ENCODE measurements at places on chromosomes 2 and 18.
A peak's percentile ranks its signal among the peaks of the same experiment; 100 is the strongest.

GRCh38 chr18:35466815-35467623 is 30.7 kb downstream of the INO80C start:
- no peak for DNase-seq

- no peak for DNase-seq
Measured at GRCh38 chr2:28610583-28611201, 114.8 kb downstream of the PLB1 start.

- no peak for DNase-seq
Measured at GRCh38 chr2:119523383-119523951, 816 bp downstream of the SCTR start.

DNA sequence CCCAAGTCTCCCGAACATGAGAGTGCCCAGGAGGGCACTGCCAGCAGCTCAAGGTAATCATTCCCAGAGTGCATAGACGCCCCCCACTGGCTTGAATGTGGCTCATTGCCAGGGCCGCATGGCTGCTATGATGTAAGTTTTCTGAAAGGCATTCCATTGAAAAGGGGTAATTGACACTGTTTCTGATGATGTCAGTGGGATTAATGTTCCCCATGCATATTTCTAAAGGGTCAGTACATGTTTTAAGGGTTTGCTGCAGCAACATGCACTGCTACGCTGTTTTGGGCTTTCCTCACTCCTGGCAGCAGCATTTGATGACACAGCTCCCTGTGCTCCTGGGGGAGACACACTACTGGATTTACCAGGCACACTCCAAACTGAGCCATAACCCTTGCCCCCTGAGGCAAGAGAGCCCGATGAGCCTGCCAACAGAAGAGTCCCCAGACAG is 36.7 kb downstream of the KIAA2012 start:
- DNase-seq = peak; percentile 51

DNA sequence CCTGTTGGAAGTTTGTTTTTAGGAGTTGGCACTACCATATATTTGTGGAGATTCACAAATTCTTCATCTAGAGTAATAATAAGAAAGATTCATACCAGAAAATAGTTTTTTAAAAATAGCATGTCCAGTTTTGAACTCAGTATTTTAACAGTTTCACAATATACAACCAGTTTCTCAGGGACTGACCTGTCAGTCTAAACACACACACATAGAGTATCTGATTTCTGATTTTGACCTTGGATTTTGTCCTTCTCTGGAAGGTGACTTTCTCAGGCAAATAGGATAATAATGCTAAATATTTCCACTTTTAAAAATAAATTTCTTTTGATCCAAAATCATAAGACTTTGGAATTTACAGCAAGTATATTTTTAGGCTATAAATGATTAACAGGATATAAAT is 32.0 kb downstream of the MFSD6 start:
- no peak for DNase-seq

DNA sequence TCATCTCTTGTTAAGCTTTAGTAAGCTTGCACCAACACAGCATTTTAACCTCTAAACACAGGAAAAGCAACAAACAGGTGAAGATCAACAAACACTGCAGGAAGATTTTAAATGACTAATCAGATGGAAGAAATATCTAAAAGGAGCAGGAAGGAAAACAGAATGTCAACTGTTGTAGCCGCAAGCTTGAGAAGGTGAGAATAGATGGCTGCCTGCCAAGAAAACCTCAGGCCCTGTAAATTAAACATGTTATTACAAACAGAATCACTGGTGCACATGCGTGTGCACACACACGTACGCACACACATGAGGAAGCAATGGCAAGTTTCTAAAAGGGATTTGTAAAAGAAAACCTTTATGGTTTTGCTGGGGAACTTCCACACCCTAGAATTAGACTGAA is 257.8 kb upstream of the GALNT5 start:
- peak; percentile 9 for DNase-seq

DNA sequence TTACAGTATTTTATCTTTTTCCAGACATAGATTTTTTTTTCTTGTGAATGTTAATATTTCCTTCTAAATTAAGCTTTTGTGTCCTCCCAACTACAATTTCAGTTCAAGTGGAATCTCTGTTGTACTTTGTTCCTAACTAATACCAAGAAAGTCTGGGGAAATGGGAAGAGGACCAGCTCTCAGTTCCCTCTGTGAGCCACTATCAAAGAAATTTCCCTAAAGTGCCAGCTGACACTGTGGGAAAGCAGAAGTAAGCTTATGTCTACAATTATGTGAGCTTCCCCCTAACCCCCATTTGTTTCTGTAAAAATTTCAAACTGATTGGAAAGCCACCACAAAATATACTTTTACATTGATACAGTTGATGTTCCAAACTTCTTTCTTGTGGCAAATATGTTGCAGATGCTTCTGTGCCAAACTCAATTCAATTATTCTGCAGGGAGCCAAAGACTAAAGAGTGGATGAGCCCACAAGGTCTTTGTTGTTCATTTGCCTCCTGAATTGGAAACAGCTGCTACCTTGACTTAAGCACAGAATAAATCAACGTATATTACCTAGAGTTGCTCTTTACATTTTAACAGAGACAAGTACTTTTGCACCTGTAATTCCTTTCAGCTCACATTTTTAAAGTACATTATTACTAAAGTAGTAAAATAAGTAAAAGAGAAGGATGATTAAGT is 306.6 kb downstream of the PTH2R start:
- DNase-seq = peak; percentile 22

GRCh38 chr2:160910681-160911080 is 249.5 kb upstream of the TANK start:
- peak; percentile 72 for DNase-seq

DNA sequence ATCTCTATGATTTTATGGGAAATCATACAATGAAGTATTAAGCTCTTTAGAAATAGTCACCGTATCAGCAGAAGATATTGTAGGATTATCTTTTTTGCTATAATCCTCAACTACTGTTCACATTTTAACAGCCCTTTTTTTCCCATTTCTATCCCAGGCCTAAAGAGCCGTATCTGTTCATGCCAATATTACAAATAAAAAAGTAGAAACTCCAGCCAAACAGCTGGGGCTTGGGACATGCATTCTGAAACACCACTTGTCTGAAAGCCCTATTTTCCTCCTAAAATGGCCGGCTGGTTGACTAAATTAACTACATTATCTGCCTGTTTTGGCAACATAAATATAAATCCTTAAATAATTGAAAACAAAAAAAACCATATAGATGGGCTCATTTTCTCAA is 477.8 kb downstream of the CDH2 start:
- DNase-seq = no peak

DNA sequence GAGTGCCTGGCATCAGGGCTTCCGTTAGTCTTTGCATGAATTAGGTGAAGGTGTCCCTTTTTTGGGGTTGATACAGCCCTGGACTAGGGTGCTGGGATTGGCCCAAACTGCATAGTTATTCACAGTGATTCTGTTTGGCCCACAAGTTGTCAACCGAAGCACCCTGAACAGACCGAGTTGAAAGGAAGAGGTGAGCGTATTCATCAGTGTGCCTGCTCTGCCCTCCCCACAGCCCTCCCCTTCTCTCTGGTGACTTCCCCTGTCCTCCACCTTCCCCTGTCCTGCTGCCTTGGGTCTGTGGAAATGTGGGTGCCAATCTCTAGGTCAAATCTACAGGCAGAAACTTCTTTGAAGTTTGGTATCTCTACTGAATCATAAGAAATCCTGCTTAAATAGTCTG is 330.5 kb downstream of the DYSF start:
- DNase-seq = no peak

GRCh38 chr2:20322527-20323300 is 27.9 kb downstream of the PUM2 start:
- no peak for DNase-seq

DNA sequence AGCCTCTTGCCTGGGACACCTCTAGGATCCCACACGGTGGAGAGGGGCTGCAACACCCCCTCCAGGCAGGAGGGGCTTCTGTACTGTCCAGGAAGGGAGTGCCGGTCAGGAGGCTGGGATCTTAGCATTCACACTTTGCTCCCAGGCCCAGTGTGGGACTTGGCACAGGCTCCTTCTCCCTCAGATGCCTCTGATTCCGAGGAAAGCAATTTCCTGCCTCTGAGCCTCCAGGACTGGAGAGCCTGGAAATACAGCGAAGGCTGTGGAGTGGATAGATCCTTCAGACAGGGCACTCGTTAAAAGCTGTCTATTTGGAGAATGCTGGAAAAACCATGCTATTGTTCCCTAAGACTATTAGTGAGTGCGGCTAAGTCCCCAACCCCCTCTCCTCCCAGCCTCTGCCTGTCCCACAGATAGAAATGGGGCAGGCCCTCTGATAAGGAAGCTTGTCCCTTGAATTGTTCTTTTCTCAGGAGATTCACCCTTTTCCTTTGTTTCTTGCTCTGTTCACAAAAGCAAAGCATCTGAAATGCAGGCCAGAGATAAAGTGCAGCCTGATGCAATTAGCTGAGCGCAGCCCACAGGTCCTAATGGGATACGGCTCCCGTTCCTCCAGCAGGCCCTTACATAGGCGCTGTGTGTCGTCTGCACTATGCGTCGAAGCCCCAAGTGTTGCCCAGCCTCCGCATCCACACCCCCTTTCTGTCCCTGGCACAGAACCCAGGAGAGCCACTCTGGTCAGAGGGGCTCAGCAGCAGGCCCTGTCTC is 252.2 kb downstream of the KLHL29 start:
- peak; percentile 74 for DNase-seq

GRCh38 chr2:120567128-120567527 is 168.5 kb upstream of the GLI2 start:
- no peak for DNase-seq

DNA sequence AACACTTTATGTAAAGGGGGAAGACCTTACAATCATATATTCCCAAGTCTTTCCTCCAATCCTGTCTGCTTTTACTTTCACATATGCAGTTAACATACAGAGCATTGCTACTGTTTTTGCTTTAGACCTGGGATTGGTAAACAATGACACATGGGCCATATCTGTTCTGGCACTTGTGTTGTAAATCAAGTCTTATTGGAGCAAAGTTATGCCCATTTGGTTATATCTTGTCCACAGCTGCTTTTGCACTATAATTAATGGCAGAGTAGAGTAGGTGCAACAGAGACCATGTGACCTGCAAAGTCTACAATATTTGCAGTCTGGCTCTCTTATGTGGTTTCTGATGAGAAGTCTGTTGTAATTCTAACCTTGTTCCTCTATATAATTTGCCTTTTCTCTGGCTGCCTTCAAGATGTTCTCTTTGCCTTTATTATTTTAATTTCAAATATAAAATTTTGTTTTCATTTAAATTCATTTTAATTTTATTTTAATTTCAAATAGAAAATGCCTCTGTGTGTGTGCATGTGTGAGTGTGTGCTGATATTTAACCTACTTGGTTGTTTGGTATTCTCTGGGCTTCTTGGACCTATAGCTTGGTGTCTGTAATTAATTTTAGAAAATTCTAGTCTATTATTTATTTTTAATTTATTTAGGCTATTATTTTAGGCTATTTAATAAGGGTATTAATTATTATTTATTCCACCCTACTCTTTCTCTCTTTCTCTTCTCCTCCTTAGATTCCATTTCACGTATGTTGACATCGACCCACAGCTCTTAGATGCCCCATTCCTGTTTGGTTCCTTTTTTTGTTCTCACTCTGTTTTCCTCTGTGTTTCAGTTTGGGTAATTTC is 16.8 kb upstream of the LPIN1 start:
- DNase-seq = no peak

DNA sequence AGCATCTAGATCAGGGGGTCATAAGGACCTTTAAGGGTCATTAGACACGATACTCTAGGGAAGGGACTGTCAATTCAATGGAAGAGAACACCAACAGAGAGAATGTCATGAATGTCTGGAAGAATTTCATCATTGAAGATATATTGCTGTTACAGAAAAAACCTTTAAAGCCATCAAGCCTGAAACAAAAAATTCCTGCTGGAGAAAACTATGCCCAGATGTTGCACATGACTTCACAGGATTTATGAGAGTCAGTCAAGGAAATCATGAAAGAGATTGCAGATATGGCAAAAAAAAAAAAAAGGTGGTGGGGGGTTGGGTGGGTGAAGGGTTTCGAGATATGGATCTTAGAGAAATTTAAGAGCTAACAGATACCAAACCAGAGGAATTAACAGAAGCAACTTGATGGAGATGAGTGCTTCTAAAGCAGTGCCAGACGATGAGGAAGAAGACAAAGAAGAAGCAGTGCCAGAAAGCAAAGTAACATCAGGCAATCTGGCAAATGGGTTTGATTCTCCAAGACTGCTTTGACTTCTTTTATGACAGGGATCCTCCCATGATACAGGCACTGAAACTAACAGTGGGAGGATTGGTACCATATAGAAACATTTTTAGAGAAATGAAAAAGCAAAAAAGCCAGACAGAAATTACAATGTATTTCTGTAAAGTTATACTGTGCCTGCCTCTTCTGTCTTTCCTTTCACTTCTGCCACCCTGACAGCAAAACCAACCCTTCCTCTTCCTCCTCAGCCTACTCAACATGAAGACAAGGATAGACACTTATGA is 28.5 kb downstream of the MAP4K3 start:
- peak; percentile 58 for DNase-seq

GRCh38 chr2:205692104-205692503 is 9.8 kb downstream of the NRP2 start:
- no peak for DNase-seq

DNA sequence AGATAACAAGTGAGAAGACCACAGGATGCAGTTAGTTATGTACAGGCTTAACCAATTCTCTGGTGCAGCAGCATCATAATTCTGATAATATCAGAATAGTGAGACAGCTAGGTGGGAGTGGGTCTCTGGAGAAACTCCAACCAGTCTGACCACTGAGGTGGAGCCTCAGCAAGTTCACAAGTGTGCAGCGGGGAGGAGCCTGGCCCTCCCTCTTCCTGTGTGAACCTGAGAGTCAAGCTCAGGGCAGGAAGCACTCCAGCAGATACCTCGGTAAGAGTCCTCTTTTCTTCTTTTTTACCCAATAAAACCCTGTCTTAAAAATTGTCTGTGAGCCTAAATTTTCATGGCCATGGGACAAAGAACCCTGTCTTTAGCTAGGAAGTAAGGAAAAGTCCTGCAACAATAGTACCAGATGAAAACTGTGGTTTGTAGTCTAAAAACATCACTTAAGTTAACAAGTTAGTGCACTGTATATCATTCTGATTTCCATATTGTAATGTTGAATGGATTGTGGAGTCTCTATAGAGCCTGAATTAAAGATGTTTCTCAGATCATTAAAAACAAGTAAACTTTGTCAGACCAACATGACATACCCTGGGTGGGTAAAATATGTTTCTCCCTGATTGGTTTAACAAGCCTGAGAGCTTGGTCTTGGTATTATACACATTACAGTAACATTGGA is 370.8 kb downstream of the TMEM182 start:
- no peak for DNase-seq

DNA sequence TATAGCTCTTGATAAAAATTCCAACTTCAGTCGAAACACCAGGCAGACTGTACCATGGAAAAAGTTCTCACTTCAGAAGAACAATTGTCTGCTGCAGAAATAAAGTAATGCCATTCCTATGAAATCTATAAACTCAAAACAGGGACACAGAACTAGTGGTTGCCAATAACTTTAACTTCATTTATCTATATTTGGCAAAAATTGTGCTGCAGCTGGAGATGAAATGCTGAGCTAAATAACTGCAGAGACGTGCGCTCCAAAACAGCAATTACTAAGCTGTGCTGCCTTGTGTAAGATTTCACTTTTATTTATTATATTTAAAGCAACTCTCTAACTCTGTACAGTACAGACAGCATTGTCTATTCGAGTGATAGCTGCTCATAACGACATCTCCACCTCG is 540.1 kb upstream of the ID2 start:
- peak; percentile 59 for DNase-seq

- no peak for DNase-seq
Measured at GRCh38 chr2:230690439-230690838, 22.2 kb upstream of the CAB39 start.

- peak; percentile 34 for DNase-seq
Measured at GRCh38 chr2:196502386-196502785, 137.1 kb upstream of the CCDC150 start.
